ENCODE measurements at places on chromosomes 16 and 17.

- no peak for DNase-seq
Observed at GRCh38 chr17:44956998-44957981, 9.7 kb upstream of the KIF18B start.

DNA sequence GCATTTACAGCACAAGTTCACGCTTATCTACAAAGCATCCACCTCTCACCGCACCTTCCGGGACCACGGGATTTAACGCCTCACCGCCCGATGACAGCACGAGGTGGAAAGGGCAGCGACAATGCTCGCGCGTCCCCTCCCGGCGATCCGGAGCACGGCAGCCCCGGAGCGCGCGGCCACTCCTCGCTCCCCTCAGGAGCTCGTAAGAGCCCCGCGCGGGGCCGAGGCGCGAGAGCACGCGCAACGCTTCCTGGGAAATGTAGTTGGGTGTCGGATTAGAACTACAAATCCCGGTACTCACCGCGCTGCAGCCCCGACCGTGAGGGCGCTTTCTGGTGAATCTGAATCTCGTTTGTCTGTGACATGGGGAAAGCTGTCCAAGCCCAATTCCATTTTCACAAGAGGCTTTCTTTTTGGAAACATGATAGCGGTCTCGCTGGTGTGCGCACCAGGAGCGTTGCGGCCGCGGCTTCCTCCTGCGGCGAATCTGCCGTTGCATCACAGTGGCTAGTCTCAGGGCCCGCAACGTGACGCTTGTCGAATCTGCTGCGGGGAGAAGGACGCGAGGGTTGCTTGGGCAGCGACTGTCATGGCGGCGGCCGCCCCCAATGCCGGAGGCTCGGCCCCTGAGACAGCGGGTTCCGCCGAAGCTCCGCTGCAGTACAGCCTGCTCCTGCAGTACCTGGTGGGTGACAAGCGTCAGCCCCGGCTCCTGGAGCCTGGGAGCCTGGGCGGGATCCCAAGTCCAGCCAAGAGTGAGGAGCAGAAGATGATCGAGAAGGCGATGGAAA lies at the start of gene TIMM22:
Gene TIMM22 (plus strand): TSS at position 576 of the 791 bp plus-strand sequence. CDS start 14 bp downstream, at position 590.
- peak; percentile 81 for DNase-seq

DNA sequence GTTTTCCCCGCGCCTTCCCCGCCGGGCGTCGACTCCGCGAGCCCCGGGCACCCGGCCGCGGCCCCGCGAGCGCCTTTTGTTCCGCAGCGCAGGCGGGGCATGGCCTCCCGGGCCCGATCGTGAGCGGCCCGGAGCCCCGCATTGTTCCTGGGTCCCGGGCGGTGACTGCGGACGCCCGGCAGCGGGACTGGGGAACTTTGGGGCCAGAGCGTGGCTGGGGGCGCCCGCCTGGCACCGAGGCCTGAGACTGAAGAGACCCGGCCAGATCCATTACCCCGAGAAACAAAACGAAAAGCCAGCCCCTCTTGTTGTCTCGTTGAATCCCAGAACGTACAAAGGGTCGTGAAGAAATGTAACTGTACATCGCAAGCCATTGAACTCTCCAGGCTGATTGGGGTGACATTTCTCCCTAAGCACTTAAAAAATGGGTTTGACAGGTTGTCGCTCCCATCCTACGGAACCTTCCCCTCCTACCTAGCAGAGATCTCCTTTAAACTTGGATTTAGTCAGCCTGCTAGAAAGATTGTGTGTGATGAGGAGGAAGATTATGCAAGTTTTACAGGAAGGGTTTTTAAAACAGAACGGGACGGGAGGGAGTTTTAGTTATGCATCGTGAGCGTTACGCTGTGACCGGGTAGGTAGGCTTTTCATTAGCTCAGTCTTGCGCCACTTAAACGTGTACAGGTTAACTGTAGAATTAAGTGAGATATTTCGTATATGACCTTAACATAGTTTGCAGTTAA lies 825 bp downstream of the METTL9 start:
- DNase-seq, result no peak

DNA sequence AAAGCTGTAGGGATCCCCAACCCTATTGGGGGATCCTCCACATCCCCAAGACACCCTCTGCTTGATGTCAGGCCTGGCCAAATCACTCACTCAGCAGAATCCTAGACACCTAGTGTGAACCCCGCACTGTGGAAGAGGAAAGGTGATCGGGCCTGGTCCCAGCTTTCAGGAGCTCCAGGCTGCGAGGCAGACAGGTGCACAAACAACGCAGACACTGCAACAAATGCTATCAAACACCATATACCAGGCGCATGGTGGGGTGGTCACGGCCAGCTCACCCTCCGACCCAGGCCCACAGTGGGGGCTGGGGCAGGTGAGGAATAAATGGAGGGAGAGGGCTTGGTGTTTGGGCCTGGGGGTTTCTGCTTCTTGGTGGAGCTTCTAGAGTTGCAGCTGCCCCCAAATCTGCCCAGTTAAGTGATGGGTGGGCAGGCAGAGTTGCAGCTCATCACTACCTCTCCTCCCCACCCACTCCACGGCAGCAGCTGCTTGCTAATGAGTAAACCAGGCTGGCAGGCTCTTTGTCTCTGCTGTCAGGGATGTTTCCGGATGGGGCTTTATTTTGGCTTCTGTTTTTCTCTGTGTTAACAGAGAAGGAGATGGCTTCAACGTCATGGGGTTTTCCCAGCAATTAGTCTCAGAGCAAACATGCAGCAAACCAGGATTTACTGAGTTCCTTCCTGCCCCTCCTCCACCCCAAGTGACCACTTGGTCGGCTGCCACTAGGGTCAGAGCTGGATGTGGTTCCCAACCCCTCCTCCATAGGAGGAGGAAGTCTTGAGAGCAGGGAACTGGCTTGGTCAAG lies 46.6 kb downstream of the PECAM1 start:
- no peak for DNase-seq

DNA sequence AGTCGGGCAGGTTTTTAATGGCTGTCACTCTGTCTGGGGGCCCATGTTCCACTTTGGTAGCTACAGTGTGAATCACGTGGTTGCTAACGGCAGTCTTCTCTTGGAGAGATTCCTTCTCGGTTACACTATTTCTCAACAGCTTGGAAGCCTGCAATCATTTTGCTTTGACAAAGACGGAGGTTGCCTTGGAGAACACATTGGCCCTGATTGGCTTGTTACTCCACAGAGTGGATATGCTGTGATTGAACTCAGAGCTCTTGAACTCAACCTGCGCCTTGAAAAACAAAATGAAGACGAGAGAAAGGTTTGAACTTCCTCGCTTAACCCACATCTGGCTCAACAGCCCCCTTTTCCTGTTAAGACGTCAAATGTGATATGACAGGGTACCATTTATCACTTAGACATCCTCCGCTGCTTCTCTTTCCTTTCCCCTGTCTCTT lies 218.9 kb downstream of the MAF start:
- DNase-seq, result no peak

GRCh38 chr16:66382171-66382965 lies 15.9 kb downstream of the CDH5 start:
- DNase-seq, result no peak

- no peak for DNase-seq
Observed at GRCh38 chr16:4678596-4678995, 14.8 kb upstream of the NUDT16L1 start.

DNA sequence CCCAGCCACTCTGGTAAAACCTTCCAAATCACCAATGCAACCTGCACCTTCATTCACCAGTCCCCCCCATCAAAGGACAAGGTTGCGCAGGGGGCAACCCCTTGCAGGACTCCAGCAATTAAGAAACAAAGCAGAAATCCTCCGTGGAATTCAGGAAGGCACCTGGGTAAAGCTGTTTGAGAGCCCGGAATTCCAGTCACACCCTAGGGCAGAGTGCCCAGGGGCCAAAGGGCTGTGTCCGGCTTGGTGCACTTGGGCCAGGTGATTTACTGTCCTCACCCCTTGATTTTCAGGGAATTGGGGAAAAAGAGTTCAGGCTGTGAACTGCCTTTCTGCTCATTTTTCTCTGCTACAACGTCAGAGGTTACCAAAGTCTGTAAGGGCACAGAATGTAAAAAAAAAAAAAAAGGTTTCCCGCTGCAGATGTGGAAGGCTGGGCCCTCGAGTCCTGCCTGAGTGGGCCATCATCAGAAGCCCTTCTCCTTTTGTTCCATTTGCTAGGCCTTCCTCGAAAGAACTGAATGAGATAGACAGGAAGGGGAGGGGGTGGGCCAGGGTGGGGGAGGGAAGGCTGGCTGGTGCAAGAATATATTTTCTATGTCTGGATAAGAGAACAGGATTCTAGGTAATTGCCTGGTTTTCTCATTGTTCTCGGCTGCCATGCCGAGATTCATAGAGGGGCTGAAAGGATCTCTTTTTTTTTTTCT lies 266.5 kb upstream of the PSMD7 start:
- DNase-seq, result no peak

DNA sequence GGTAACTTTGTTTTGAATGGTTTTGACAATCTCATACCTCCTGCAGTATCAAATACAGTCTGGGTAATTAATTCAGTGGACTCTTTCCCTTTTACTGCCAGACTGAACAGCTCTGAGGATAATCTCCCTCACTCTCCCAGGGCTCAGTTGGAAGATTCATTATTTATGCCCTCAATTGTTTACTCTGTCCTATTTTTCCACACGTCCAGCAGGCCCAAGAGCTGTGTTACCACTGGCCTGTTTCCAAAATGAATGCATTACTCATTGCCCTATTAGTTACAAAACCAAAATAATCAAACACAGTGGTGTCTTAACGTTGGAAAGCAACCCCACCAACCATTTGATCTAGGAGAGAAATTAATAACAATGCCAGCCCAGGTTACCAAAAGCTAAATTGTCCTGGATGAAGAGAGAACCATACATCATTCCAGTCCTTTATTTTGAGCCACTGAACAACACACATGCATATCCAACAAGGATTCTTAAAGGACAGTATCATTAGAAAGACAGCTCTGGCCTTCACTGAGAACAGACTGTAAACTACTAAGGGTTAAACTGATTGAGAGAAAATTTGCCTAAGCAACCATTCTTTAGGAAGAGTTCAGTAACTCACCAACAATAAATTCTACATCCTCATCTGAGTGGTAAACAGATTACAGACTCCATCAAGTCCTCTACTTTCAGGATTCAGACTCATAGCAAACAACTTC lies 34.5 kb downstream of the FAM222B start:
- DNase-seq, result no peak

- no peak for DNase-seq
Observed at GRCh38 chr17:55452139-55452790, 30.6 kb upstream of the MMD start.

DNA sequence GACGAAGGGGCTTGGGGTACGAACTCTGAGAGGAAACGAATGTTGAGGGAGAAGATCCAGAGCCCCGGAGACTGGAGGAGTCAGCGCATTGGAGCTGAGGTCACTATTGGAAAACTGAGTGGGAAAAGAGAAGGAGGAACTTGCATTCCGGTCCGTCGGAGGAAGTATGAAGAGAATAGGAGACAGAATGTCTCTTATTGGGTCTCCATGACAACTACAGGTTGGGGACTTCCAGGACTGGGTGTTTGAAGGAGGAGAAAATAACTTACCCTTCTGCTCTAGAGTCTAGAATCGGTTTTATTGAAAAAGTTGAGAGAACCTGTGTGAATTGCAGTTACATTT lies 537 bp downstream of the GOSR1 start:
- DNase-seq, result no peak

- no peak for DNase-seq
Observed at GRCh38 chr17:80423536-80424225, 8.7 kb downstream of the ENDOV start.

GRCh38 chr17:82321947-82322466 lies 4.6 kb upstream of the CD7 start:
- DNase-seq, result no peak

- no peak for DNase-seq
Observed at GRCh38 chr17:28282596-28282995, 36.4 kb upstream of the TMEM97 start.

DNA sequence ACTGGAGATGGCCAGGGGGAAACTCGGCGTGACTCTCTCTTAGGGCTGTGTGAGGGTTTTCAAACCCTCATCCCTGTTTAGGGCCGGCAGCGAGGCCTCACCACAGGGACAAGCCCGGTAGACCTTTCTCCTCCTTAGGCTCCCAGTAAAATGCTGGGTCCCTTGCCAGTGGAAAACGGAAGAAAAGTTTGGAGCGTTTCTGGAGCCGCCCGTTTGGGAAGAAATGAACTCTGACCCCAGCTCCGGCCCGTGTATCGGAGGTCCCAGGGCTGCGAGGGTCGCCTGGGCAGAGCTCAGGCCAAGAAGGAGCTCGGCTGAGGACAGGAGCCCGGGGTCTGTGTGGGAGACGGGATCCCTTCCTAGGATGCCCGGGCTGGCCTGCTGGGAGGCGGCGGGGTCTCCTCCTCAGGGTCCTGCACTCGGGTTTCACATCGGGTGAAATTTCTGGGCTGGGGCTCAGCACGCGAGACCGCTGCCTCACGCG lies 23.2 kb downstream of the ZNF213 start:
- no peak for DNase-seq

GRCh38 chr17:81323411-81323868 lies 28.3 kb upstream of the SLC38A10 start:
- no peak for DNase-seq

- DNase-seq, result no peak
Observed at GRCh38 chr17:60443713-60444112, 21.4 kb downstream of the CHCT1 start.

DNA sequence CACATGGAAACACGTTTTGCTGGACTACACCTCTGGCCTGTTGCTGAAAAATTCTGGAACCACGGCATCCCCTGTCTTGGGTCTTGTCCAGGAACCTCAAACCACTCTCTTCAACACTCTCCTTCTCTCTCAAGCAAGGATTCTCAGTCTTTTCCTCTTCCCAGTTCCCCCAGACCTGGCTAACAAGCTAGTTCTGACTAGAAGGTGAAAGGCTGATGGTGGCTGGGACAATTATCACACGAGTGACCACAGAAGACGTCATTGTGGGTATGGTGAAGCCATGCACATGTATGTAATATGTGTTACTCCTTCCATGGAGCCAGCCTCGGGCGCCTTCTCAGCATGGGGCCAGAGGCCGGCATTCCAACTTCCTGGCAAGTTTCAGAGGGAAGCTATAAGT lies 123.0 kb downstream of the CDYL2 start:
- no peak for DNase-seq

GRCh38 chr17:236641-237405 lies 55.4 kb upstream of the DOC2B start:
- DNase-seq, result no peak

DNA sequence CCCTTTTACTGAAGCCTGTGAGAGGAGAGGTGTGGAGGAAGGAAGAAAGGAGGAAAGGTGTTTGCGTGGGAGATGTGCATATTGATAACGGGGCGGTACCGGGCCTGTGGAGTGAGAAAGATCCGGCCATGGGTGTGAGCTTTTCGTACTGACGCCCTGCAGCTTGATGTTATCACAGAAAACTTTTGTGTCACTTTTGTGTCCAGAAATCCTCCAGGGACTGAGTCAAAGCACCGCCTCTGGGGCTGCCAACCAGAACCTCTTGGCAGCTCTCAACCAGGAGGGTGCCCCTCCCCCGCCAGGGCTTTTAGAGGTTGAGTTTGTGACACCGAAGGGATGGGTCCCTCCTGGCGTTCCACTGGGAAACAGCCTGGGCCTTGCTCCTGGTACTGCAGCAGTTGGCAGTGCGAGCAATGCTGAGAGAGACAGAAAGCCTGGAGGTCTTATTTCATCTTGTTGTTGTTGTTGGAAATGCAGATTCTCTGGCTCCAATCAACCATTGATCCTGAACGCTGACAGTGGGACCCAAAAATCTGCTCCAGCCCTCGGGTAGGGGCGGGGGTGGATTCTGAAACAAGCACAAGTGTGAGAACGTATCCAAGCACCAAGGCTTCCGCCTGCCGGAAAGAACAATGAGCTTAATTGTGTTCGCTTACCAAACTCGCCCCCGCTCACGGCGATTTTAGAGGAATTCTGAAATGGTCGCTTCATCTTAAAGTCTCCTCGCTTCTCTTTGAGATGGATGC lies 65.0 kb downstream of the CRISPLD2 start:
- DNase-seq, result no peak

- DNase-seq, result no peak
Observed at GRCh38 chr16:70634861-70635260, 11.5 kb upstream of the IL34 start.

- DNase-seq, result no peak
Observed at GRCh38 chr17:73822371-73822770, 178.1 kb upstream of the SDK2 start.
